ENCODE measurements at places on chromosomes 7 and 10. TPM values are rescaled to one million over a fixed set of nuclear protein-coding genes. Genes with fewer than 3 reads are reported as not detected.
A peak's percentile ranks its signal among the peaks of the same experiment; 100 is the strongest.

Gene PRLHR
- not detected for total RNA-seq

GRCh38 chr10:92432596-92432995 lies 141.3 kb downstream of the IDE start:
- no peak overlapping the region for H3K4me3 ChIP-seq
- DNase-seq, result no peak
- H3K36me3 ChIP-seq, result no peaks in the 10 kb centered on the region
- H3K27ac ChIP-seq, result no peak overlapping the region
- no peaks in the 10 kb centered on the region for H3K27me3 ChIP-seq
- no peaks in the 10 kb centered on the region for H3K4me1 ChIP-seq

Gene ZFAND2A
- total RNA-seq, result 34.6 TPM

- H3K4me1 ChIP-seq, result peaks cover 17% of the 10 kb centered on the region
- peaks cover 22% of the 10 kb centered on the region for H3K27me3 ChIP-seq
- no peak overlapping the region for H3K4me3 ChIP-seq
- H3K27ac ChIP-seq, result no peak overlapping the region
Observed at GRCh38 chr7:22718911-22719420, 8.0 kb upstream of the IL6 start.

DNA sequence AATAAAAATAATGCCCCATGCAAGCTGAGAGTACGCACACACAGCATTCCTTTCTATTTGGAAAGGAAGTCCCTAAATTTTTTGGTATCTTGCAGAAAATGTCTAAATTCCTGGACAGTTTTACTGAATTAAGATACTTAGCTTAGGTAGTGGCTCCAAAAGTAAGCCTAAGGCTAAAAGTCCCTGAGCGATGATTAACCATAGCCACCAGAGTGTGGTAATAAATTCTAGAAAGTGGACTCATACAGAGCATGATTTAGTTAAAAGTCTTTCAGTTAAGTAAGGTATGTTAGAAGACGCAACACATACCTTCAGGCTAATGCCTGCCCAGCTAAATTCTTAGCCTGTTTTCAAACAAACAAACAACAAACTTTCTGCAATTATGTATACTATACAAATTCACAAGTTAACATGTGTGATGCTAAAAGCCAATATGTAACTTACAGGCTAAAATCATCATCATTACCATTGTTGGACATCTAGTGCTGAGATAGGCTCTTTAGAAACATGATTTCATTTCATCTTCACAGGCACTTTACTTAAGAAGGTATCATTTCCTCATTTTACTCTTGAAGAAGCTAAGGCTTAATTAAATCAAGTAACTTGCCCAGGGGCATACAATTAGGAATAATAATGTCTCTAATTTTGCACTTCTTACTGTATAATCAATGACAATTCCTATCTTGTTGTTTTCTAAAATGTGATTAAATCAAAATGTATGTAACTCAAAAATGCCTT lies 261.4 kb upstream of the YAE1 start:
- no peaks in the 10 kb centered on the region for H3K4me1 ChIP-seq
- no peak overlapping the region for H3K27ac ChIP-seq
- no peak for DNase-seq

DNA sequence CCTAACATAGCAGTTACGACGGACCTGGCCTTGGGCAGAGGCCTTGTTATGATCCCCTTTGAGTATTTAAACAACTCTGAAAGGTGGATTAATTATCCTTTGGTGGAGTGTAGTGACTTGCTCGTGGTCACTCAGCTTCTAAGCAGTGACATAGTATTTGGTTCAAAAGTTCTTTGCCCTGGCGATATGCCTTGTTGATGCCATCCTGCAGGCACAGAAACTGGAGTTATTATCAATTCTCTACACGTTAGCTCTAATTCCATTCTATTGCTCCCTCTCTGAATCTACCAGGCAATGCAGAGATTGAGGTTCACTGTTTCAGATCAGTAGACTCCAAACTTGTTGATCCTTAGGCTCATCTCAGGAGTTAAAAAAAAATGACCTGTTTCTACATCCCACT lies 32.5 kb upstream of the ELMO1 start:
- no peaks in the 10 kb centered on the region for H3K4me1 ChIP-seq
- DNase-seq, result no peak
- H3K4me3 ChIP-seq, result no peak overlapping the region
- H3K27ac ChIP-seq, result no peak overlapping the region
- H3K27me3 ChIP-seq, result peaks cover 38% of the 10 kb centered on the region
- H3K36me3 ChIP-seq, result no peaks in the 10 kb centered on the region

DNA sequence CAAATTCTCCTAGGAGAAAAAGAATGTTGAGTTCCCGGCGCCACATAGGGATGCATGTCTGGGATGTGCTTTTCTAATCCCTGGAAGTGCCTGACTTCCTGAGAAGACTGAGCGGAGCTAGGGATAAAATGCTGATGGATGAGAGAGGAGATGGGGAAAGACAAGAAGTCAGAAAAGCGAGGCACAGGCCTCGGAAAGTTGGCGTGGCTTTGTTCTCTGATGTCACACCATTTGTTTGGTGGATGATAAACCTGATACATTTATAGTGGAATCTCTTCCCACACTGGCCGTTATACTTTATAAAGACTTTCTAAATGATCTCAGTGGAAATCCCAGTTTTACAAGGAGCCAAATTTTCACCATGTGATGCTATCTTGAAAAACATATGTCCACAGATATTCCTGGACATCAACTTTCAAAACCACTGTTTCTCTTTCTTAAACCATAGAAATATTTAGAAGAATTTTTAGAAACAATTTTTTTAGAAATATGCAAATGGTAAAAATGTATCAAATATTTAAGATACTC lies 188.8 kb upstream of the SVIL start:
- peaks cover 10% of the 10 kb centered on the region for H3K27me3 ChIP-seq
- H3K36me3 ChIP-seq, result no peaks in the 10 kb centered on the region
- H3K4me3 ChIP-seq, result no peak overlapping the region
- no peak for DNase-seq
- peaks cover 1% of the 10 kb centered on the region for H3K4me1 ChIP-seq
- no peak overlapping the region for H3K27ac ChIP-seq

DNA sequence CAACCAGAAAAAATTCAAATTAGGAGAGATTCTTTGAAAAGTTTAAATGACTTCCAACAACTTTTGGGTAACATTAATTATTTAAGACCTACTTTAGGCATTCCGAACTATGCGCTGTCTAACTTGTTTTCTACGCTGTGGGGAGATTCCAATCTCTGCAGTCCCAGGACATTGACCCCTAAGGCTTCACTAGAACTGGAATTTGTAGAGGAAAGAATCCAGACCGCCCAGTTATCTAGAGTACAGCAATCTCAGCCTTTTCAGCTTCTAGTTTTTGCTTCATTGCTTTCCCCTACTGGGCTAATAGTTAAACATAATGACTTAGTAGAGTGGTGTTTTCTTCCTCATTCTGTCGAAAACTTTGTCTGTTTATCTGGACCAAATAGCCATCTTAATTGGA lies 14.9 kb upstream of the DDC start:
- H3K27ac ChIP-seq, result no peak overlapping the region
- H3K4me3 ChIP-seq, result no peak overlapping the region
- peaks cover 4% of the 10 kb centered on the region for H3K4me1 ChIP-seq
- H3K27me3 ChIP-seq, result peaks cover 19% of the 10 kb centered on the region
- no peak for DNase-seq
- H3K36me3 ChIP-seq, result peaks cover 11% of the 10 kb centered on the region

Gene C7orf33
- not detected for total RNA-seq

DNA sequence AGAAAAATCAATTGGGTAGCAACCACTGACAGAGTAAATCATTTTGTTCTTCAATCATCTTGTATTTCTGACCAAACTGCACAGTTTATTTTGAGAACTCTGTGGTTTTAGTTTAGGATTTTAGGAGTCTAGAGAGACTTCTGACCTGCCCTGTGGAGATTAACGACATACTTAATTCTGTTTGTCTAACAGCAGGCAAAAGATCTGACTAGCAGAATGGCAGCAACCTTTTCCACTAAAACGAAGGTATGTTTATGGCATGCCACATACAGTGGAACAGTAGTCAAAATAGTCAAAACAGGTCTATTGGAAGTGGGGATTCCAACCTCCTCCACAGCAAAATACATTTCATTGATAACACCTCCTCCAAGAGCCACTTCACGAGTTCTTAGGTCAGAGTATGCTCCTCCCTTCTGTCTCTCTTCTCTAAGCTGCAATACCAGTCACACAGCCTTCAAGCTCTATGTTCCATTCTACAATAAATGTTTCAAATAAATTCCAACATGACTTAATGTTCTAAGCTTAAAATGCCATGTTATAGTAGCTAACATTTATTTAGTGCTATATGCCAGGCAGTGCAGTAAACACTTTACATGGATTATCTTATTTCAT lies 34.4 kb downstream of the NRCAM start:
- peaks cover 48% of the 10 kb centered on the region for H3K27me3 ChIP-seq
- H3K4me3 ChIP-seq, result no peak overlapping the region
- DNase-seq, result no peak
- no peak overlapping the region for H3K27ac ChIP-seq
- H3K4me1 ChIP-seq, result no peaks in the 10 kb centered on the region

Gene CALML3
- not detected for total RNA-seq

Gene URGCP
- total RNA-seq, result 19.8 TPM

Gene KLLN
- total RNA-seq, result 0.95 TPM

Gene FLNC
- not detected for total RNA-seq

DNA sequence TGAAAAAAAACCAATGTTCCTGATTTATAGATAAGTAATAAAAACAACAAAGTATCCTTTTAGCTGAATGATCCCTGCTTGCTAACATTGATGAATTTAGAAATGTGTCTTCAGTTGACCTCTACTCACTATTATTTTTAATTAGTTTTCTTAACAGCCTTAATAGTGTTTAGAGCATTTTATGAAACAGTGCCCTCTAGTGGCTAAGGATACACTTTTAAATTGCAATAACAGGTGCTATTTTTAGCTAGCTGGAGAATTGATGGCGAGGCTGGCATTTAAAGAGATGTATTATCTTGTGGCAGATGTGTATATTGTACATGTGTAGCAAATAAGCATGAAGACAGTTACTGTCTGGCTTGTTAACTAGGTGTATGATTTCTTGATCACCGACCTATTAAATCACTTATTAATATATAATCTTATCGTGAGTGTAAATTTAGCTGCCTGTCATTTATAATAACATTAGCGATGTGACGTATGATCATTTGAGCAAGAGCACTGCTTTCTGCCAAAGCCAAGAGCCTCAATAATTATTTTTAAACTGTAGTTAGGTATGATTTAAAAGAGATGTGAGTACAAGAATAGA lies 451.9 kb downstream of the DPP6 start:
- no peak for DNase-seq
- H3K27me3 ChIP-seq, result no peaks in the 10 kb centered on the region
- H3K36me3 ChIP-seq, result no peaks in the 10 kb centered on the region

- no peak overlapping the region for H3K4me3 ChIP-seq
- H3K4me1 ChIP-seq, result no peaks in the 10 kb centered on the region
- H3K36me3 ChIP-seq, result no peaks in the 10 kb centered on the region
- H3K27me3 ChIP-seq, result no peaks in the 10 kb centered on the region
- DNase-seq, result no peak
Observed at GRCh38 chr7:113207931-113208330, 89.6 kb upstream of the SMIM30 start.

- no peak overlapping the region for H3K4me3 ChIP-seq
- no peak for DNase-seq
- no peaks in the 10 kb centered on the region for H3K36me3 ChIP-seq
- H3K4me1 ChIP-seq, result no peaks in the 10 kb centered on the region
- H3K27me3 ChIP-seq, result peaks cover 31% of the 10 kb centered on the region
Observed at GRCh38 chr7:38102507-38102906, 75.5 kb upstream of the STARD3NL start.

DNA sequence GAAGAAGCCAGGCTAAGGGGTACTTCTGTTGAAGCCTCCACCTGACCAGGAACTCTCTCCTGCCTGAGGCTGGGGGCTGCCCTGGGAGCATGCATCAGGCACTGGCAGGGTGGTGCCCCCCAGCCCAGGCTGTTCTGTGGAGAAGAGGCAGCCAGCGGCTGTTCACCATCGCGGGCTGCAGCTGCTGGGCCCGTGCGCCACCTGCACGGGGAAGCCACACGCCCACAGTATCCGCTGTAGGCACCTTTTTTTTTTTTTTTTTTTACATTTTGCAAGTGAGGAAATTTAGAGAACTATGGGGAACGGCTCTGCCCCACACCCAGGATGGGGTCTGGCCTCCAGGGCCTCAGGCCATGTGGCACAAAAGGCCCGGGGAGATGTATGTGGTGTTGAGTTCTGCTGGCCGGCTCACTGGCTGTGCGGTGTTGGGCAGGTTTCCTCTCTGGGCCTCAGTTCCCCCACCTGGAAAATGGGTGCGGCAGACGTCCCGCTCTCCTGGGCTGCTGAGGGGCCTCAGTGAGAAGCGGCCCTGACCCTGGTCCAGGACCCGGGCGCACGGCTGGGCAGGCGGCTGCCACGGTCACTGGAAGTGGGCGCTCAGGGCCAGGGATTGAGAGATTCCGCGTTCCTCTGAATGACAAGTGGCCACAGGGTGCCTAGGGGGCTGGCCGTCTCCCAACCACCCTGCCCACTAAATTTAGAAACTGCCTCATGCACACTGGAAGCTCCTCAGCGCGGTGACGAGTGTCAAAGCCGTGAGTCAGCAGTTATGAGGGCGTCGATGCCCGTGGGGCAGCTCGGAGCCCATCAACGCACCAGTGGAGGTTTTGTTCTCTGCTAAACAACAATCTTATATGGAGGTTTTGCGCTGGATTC lies 8.8 kb upstream of the INTS1 start:
- H3K27ac ChIP-seq, result peak overlapping the region; percentile 62
- H3K4me1 ChIP-seq, result peaks cover 20% of the 10 kb centered on the region
- peak; percentile 52 for DNase-seq

Gene OR2A1
- total RNA-seq, result 0.05 TPM
